ENCODE measurements at places on chromosomes 12 and 14.

- no peak for DNase-seq
Measured at GRCh38 chr12:44223736-44224135, 387.9 kb downstream of the TMEM117 start.

GRCh38 chr14:39726563-39726962, 294.3 kb upstream of the FBXO33 start:
- DNase-seq: no peak

- no peak for DNase-seq
Measured at GRCh38 chr12:16531621-16532020, 74.3 kb downstream of the LMO3 start.

- no peak for DNase-seq
Measured at GRCh38 chr12:91680864-91681263, 464.8 kb downstream of the BTG1 start.

GRCh38 chr12:109876406-109876805, 3.9 kb downstream of the GLTP start:
- DNase-seq: no peak

DNA sequence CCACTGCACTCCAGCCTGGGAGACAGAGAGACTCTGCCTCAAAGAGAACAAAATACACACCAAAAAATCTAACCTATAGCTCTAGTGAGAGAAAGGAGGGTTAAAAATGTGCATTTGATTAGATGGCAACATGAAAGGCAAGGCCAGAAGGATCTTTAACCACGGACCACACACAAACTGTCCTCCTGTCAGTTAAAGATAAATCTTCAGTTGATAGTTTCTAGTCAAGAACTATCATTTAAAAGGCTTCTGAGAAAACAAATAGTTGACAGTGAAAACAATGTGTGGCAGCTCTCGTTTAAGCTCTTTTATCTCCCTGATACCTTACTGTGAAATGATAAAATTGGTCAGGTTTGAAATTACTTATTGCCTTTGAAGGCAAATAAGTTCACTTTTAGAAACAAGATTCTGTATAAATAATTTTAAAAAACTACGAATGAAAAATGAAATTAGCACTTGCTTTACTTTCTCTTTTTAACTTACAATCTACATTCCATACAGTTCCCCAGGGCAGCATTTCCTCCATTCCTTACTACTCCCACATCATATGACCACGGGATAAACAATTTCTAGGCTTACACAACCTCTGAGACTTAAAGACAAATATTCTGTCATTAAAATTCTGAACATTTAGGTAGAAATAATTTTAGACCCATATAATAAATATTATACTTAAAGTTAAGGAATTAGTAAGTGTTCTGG, 71.4 kb upstream of the GNPNAT1 start:
- no peak for DNase-seq

GRCh38 chr12:10214136-10214894, 1.6 kb downstream of the GABARAPL1 start:
- DNase-seq: no peak

GRCh38 chr14:105419195-105420091, at the start of gene MTA1:
Gene MTA1, plus strand, starts transcription at chr14:105419827. Its CDS starts 209 bp downstream, at chr14:105420036.
- DNase-seq: no peak

- DNase-seq: no peak
Measured at GRCh38 chr14:56474419-56475022, 105.1 kb upstream of the TMEM260 start.

GRCh38 chr12:120252071-120252906, 13.2 kb downstream of the PXN start:
- no peak for DNase-seq

DNA sequence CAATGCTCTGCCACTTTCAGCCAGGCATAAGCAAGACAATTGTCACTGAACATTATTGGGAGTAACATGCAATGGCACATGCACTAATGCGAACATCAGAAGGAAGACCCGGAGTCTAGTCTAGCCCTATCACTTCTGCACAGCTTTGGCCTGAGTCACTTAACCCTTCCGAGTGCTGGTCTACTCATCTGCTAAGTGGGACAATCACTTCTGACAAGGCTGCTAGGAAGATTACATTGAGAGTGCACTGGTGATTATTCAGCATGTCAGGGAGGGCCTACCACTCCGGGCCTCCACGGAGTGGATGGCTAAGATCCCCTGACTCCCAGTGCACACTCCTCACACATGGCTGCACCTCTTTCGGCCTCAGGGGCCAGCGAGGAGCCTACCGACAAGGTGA, 240.9 kb downstream of the DPF3 start:
- no peak for DNase-seq

DNA sequence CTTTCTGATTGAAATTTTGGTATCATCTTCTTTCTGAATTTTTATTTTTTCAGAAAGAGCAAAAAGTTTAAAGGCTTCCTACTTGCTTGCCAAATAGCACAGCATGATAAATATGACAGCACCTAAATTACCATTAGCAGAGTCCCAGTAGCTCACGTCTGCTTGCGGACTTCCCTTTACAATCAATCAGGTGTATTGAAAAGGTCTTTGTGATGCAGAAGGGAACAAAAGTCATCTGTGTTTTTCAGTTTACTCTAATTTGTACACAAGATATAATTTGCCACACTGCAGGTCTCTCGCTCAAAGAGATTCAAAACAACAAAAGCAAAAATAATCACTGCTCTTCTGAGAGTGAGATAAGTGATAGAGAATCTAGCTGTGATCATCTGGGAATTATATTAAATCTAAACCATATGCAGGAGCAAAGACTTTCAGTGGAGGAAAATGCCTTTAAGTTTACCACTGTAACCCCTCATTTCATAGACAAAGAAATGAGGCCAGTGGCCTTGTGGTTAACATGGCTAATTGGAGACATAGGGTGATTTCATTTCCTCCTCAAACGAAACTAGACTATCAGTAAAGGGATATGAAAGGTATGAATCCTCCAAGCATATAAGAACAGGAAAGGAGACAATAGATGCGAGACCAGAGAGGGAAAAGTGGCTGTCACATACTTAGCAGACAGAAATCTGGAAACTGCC, 240.8 kb upstream of the TMPO start:
- no peak for DNase-seq

- no peak for DNase-seq
Measured at GRCh38 chr12:69929125-69929524, 104.1 kb downstream of the MYRFL start.

DNA sequence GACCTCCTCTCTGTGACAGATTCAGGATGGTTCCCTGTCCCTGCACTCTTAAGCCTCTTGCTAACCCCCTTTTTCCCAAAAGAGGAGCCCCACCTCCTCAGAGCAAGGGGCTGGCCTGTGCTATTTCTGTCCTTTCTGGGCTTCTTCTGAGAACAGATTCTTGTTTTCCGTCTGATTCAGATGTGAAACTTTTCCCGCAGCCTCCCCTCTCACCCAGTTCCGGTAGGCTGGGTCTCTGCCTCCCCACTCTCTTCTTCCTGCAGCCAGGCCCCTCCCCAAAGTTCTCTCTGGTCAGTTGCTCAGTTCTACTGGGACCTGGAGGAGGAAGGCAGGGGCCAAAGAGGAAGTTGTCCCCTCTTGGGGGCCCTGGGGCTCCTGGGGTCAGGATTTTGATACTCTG, 11.8 kb downstream of the PDE1B start:
- DNase-seq: peak; percentile 34

DNA sequence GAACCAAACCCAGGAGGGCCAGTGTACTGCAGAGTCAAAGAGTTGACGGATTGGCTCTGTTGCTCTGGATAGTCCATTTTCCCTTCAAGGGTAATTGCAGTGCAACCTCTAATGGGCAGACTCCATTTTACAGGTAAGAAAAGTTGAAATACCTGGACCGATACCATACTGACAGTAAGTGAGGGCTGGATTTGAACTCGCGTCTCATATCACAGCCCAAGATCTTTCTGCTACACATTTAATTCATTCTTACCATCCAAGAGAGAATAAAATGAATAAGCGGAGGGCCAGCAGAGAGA, 356 bp upstream of the ZC3H14 start:
- DNase-seq: no peak

- no peak for DNase-seq
Measured at GRCh38 chr12:6165395-6165794, 34.8 kb upstream of the CD9 start.

- no peak for DNase-seq
Measured at GRCh38 chr12:67989184-67989920, at the start of gene IFNG-AS1. Gene IFNG-AS1, plus strand, starts transcription at chr12:67989447.

DNA sequence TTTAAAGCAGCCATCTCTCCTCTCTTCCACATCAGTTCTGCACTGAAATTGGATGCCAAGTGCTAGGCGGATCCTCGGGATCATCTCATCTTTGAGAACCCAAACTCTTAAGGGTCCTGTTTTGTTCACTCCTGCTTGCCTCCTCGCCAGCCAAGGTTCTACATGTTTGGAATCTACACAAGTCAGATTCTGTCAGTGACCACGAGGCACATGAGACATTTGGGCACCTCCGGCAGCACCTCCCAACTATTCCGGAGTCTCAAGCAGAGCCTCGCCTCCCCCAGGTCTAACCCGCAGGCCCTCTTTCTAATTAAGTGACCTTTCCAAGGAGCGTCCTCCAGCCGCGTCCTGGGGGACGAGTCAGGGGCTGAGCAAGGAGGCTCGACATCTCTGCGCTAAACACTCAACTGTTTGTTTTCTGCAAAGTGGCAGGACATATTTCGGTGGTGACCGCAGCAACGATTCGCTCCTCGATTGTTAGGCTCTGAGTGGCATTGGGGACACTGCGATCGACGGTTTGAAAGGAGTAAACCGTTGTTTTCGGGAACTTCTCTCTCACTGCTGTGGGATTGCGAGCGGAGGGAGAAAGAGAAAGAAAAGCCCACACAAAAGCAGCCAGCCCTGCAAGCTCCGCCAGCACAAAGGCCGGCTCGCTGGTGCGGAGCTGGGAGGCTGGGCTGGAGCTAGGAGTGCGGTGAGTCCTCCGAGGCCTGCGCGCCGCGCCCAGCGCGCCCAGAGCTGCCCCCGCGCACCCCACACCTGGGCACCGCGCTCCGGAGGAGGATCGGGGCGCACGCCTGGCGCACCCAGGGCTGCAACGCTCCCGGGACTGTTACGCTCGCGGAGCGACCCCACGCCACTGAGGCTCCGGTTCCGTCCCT, 640 bp downstream of the ARMH4 start:
- no peak for DNase-seq

DNA sequence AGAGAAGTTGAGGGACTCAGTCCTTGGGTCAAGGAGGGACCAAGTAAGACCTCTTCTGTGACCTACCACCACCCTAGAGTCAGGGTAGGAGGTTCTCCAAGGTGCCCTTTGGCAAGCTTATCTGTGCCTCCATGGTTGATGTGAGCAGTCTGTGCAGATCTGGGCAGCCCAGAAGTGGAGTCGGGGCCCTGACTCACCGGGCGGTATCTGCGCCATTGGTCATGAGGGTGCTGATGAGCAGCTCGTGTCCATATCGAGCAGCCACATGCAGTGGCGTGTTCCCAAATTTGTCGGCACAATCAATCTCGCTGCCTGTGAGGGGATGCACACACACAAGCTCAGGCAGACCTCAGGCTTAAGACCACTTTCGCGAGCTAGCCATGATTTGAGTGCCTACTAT, 5.1 kb downstream of the ANKRD52 start:
- DNase-seq: no peak

DNA sequence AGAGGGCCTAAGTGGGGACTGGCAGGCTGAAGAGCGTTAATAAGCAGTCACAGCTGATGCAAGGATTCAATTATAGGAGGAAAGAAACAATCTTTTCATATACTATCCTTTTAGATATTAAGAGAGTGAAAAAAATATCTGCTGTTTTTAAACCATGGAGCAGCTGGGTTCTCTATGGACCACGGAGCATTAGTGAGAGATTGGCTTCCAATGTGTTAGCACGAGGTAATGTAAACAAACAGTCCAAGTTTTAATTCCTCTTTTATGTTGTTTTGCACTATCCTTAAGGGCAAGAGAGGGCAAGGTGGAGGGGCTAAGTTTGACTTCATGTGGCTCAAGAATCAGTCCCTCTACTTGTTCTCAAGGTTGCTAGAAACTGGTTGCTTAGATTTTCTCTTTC, 30.9 kb downstream of the CDKN1B start:
- DNase-seq: no peak

- DNase-seq: no peak
Measured at GRCh38 chr14:94368956-94369355, 19.4 kb downstream of the SERPINA1 start.

- DNase-seq: no peak
Measured at GRCh38 chr12:103833095-103833775, 7.8 kb downstream of the NT5DC3 start.

- no peak for DNase-seq
Measured at GRCh38 chr14:68939181-68939892, 39.8 kb downstream of the ACTN1 start.

DNA sequence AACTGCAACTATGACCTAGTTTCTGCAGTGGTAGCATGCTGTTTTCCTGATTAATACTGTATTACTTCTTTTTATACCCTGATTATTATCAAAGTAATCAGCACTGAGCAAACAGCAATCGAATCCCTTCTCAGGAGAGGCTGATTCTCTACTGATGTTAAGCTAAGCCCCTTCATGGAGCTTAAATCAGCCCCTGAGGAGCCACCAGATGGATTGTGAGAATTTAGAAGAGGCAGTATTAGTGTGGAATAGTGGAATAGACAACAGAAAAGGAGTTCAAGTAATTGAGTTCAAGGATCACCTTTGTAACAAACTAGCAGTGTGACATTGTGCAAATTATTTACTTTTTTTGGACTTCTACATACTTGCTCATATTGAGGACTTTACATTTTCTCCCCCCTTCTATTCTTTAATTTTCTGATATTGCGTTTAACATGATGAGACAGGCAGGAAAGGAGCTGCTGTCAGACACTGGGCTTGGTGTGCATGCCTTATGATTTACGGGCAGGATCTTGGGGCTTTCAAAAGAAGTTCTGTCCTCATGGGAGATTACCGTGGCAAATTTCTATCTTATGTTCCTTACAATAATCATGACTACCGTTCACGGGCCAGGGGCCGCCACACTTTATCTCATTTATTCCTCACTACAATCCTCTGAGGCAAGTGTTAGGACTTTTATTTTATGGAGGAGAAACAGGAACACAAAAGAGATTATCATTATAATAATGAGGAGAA, 68.0 kb downstream of the PTPRR start:
- no peak for DNase-seq

- DNase-seq: no peak
Measured at GRCh38 chr12:112794721-112795486, 3.4 kb downstream of the RPH3A start.

DNA sequence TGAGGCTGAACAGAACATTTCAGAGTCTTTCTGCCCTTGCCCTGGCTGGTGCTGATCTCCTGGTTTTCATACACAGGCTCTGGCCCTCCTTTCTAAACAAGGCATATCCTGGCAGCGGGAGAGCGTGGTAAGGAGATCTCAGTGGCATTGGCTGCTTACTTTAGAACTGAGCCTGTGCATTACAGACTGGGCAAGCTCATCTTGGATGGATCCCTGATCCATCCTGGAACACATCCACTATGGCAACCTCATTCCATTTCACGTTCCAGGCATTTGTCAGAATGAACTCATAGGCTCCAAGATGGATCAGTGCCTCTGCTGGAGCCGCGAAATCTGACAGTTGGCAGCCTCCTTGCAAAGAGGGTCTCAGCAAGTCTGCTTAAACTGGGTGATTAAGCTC, 224.5 kb upstream of the PELI2 start:
- DNase-seq: peak; percentile 25

DNA sequence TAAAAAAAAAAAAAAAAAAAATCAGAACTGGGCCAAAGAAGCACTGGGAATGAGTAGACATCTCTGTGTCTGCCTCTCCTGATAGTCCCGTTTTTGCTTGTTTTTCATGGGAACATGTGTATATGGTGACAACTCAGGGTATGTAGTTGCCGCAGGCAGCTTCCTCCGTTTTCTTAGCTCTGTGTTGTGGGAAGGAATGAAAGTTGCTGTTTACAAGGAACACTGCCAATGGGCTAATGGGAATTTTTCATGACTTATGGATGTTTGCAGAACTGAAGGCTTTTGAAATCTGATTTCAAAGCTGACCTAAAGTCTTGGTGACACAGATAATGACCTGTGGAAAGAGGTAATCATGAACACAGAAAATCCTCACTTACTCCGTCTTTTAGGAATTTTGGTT, 146.4 kb upstream of the BTG1 start:
- DNase-seq: no peak

Data from mucosa of gallbladder (tissue), 1 donor.